H7 (cell line): ENCODE measurements at places on chromosomes 1 and 21. TPM values are rescaled to one million over a fixed set of nuclear protein-coding genes. Genes with fewer than 3 reads are reported as not detected.
A peak's percentile ranks its signal among the peaks of the same experiment; 100 is the strongest.

Gene PM20D1
- total RNA-seq, result not detected in 2 replicates

Gene NCAM2
- total RNA-seq, result 0.30 and 0.48 TPM in 2 replicates

Gene FMO2
- total RNA-seq, result 0.03 TPM in 1 of 2 replicates, not detected in the other

Gene LCE1B
- total RNA-seq, result not detected in 2 replicates

Gene DPH2
- total RNA-seq, result 75.4 and 83.4 TPM in 2 replicates

Gene VHLL
- total RNA-seq, result not detected in 2 replicates

Gene FHAD1
- 0.52 and 0.83 TPM in 2 replicates for total RNA-seq

Gene CDK18
- 48.3 and 52.0 TPM in 2 replicates for total RNA-seq

Gene IFNAR2
- total RNA-seq, result 2.8 and 3.6 TPM in 2 replicates

Gene RAB7B
- total RNA-seq, result not detected in 2 replicates

Gene AUNIP
- total RNA-seq, result 38.9 and 42.2 TPM in 2 replicates

Gene SPRR5
- not detected in 2 replicates for total RNA-seq

Gene LCE2B
- not detected in 2 replicates for total RNA-seq

DNA sequence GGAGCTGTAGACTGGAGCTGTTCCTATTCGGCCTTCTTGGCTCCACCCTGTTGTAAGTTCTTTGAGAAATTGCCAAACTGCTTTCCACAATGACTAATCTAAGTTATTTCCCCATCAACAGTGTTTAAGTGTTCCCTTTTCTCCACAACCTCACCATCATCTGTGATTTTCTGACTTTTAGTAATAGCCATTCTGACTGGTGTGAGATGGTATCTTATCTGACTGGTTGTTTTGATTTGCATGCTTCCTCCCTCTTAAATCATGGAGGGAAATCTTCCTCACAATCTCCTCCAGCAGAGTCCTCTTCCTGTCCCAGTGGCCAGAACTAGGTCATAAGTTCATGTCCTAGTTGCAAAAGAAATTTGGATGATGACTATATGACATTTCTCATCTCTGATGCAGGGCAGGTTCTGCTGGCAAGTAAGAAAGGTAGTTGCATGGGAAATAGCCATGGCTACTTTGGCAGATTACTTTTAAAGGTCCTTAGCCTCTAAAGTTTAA lies 294.0 kb downstream of the LRRC40 start:
- DNase-seq, result no peak

DNA sequence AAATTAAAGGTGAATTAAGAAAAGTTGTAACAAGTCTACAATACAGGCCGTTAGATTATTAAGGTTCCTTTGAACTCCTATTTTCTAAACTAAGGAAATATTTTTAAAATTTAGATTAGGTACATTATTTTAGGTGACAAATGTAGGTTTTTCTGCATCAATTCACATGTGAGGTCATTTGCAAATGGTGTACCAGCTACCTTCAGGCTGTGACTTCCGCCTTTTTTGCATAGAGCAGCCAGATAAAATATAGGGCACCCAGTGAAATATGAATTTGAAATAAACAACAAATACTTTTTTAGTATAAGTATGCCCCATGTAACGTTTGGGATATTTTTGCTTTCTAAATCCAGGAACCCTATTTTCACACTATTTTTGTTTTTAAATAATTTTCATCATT lies 544.0 kb downstream of the LMO4 start:
- DNase-seq, result no peak

DNA sequence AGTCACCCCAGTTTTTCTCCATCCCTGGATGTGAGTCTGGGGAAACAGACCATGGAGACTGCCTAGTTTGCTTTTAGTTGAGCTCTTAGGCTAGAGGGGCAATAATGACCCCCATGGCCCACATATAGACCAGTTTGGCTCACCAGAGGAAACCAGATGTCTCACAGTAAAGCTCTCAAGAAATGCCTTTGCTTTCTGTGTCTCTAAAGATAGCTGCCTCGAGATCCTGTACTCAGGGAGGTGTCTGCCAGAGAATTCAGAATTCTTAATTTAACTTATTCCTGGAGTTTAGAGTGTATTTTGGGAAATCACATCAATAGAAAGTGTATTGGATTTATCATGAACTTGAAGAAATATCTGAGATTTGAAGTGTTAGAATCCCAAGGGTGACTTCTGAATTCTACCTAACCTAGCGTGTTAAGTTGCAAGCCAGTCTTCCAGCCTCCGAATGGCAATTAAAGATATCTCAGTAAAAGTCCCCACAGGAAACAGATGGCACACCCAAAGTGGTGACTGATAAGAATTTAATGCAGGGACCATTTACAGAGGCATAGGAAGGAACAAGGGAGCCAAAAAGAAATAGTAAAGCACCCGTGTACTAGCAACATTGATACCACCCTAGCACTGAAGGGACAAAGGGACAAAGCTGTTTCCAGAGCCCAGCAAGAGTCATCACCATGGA lies 37.1 kb downstream of the STYXL2 start:
- no peak for DNase-seq

DNA sequence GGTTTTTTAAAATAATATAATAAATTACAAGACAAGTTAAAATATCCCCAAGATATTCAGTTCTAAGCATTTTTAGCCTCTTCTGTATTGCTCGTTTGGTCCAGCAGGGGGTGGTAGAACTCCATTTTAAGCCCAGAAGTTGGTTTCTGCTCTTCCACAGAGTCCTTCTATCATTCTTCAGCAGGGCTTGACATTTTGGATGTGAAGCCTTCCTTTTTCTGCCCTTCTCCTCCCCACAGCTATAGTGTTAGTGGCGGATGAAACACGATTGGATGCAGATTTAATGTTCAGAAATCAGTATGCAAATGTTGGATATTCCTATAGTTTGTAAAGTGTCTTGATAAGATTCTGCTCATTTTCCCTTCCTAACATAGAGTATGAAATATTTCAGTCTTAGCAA lies 1.4 kb downstream of the NCAM2 start:
- DNase-seq, result peak; percentile 48

DNA sequence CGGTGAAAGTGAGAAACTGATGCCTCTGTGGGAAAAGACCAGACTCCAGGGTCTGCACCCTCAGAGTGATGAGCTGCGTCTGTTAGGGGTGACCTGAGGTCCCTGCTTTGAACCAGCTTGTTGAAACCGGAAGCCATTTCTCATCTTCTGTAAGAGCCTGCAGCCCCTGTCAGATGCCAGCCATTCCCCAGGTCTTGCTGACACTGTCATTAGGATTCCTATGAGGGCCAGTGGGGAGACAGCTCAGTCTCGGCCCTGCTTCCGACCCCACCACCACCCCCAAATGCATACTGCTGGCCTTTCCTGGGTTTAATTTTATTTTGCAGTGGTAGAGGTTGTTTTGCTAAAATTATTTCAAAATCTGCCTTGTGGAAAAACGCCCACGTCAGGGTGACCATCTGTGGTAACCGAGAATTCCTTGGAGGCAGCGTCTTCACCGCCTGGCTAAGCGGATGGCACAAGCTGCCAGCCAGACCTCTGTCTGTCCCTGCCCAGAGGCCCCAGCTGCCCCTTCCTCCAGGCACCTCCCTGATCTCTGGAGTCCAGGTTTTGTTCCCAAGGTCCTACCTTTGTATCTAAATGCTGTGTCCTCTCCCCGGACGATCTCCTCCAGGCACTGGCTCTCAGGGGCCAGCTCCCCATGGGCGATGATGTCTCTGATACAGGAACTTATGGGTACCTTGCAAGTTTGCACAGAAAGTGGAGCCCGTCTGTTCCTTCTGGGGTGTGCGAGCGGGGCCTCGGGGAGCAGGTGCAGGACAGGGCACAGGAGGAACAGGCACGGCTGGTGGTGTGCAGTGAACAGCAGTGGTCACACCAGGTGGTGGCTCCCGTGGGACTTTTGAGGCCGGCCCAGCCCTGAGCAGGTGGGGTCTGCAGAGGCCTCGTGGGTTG lies 49.9 kb downstream of the PRKCZ start:
- no peak for DNase-seq

GRCh38 chr1:111517469-111518225 lies 14.2 kb upstream of the ADORA3 start:
- DNase-seq, result no peak

GRCh38 chr1:220834155-220834870 lies 44.9 kb upstream of the HLX start:
- DNase-seq, result no peak

DNA sequence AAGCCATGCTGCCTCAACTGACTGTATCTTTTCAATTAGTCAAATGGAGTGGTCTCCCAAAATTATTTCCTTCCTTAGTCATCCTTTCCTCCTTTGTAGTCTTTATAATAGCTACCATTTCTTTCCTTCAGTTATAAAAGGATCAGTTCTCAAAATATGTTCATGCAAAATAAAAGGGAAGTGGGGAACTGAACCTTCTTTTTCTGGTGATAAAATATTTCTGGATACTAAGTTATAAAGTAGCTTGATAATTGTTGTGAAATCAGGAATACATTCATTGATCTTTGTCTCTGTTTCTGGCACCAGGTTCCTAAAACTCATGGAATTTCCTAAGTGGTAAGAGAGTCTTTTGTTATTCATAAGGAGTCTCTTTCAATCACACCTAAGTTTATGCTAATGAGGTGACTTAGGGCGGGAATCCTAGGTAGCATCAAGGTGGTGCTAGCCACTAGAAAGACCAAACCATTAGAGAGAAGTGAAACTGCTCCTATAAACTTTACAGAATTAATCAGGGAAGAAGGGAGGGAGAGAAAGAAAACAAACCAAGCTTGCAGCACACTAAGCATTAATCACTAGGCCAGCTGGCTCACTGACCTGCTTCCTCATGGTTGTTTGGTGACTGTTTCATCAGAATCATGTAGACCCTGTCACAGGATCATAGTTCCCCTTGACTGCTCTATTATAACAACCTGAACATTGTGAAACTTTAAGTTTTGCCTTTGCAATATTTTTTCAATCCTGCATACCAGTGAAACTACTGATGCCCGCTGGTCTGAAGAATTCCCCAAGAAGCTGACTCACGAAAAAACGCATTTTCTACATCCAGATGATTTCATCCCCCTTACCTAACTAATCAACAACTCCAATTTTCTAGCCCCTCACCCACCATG lies 161.6 kb upstream of the PTBP2 start:
- DNase-seq, result peak; percentile 33

DNA sequence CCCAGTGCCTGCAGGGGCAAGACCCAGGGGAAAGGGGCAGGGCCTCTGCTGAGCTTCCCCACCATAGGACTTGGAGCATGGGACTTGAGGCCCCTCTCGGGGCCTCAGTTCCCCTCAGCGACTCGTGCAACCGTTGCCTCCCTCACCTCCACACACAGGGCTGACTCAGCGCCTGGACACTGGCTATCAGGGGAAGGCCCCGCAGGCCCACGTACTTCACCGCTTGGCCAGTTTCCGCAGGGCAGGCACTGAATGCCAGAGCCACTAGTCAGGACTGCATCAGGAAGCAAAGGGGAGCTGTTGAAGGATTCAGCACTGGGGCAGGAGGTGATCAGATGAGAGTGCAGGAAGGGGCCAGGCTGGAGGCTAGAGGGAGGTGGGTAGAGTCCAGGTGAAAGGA lies 15.5 kb upstream of the FAM131C start:
- DNase-seq, result no peak

- DNase-seq, result no peak
These were observed 93.0 kb downstream of the APP start for GRCh38 chr21:26077521-26077920.

GRCh38 chr1:119885903-119886783 lies 10.2 kb downstream of the ADAM30 start:
- peak; percentile 52 for DNase-seq

GRCh38 chr1:178945763-178946266 lies 74.9 kb upstream of the ANGPTL1 start:
- DNase-seq, result peak; percentile 70

DNA sequence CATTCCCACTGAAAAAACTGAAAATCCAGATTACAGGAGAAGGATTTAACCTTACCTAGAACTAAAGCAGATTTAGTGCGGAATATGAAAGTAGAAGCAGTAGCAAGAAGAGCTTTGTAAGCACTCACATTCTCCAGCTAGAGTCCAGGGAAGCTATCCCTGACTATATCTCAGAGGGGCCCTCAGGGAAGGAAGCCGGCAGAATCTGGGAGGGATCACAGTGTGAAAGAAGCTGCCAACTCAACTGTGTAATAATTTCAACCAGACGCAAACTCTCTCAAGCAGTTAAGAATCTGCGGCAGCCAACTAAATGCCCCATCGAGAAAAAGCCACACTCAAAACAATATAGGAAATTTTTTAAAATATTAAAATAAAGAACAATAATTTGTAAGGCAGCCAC lies 163.8 kb downstream of the EIF4G3 start:
- no peak for DNase-seq

GRCh38 chr21:39071623-39072214 lies 111.5 kb downstream of the PSMG1 start:
- no peak for DNase-seq

DNA sequence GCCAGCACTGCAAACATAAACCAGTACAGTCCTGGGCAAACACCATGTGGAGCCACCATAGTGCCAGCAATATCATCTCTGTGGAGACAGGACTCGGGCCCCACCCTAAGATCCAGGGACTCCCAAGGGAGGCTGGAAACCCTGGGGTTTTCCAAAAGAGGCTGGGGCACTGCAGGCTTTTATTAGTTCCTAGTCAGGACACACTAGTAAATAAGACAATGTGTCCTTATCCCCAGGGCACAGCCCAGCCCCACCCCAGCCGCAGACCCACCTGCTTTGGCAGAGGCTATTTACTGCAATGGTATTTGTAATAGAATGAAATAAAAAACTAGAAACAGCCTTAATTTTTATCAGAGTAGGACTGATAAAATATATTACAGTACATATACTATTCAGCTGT lies 486 bp upstream of the GJB3 start:
- DNase-seq, result no peak

DNA sequence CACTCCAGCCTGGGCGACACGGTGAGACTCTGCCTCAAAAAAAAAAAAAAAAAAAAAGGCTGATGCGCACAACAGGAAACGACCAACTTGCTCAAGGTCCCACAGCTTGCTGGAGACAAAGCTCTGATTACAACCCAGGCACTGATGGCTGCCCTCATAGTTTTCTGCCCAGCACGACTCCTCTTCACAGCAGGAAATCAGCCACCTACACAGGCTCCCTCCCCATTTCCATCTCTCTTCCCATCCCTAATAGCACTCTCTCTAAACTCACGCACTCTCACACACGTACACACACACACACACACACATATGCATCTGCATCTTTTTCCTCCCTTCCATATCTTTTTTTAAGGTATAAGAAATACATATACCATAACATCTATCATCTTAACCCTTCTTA lies 153.5 kb upstream of the SOD1 start:
- no peak for DNase-seq

- DNase-seq, result no peak
These were observed 143.4 kb upstream of the ERRFI1 start for GRCh38 chr1:8169364-8170058.

DNA sequence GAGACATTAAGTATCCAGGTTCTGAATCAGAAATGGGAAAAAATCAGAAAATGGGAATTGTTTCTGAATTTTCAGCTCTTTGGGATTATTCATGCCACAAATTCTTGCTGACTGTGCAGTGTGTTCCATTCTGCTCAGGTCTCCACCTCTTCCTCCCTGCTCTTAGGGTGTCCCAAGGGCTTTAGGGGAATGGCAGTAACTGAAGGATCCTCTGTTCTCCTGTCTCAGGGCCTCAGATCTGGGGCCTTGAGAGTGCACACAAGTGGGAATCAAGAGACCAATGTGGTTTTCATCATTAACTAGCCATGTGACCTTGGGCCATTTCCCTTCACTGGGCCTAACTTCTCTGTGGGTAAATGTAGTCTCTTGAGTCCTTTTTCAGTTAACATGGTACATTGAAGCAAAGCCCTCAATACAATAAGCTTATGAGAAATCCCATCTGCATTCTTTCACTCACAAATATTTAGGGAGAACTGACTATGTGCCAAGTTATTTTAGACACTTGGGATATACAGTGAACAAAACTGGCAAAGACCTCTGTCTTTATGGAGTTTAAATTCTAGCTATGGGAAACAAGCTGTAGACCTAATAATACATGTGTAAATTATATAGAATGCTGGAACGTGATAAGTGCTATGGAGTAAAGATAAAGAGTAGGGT lies 75.7 kb upstream of the SPATA6 start:
- DNase-seq, result no peak

- no peak for DNase-seq
These were observed 20.8 kb upstream of the JAK1 start for GRCh38 chr1:64986903-64987871.
